B cell (primary cell): ENCODE measurements at places on chromosomes 1 and 21.

DNA sequence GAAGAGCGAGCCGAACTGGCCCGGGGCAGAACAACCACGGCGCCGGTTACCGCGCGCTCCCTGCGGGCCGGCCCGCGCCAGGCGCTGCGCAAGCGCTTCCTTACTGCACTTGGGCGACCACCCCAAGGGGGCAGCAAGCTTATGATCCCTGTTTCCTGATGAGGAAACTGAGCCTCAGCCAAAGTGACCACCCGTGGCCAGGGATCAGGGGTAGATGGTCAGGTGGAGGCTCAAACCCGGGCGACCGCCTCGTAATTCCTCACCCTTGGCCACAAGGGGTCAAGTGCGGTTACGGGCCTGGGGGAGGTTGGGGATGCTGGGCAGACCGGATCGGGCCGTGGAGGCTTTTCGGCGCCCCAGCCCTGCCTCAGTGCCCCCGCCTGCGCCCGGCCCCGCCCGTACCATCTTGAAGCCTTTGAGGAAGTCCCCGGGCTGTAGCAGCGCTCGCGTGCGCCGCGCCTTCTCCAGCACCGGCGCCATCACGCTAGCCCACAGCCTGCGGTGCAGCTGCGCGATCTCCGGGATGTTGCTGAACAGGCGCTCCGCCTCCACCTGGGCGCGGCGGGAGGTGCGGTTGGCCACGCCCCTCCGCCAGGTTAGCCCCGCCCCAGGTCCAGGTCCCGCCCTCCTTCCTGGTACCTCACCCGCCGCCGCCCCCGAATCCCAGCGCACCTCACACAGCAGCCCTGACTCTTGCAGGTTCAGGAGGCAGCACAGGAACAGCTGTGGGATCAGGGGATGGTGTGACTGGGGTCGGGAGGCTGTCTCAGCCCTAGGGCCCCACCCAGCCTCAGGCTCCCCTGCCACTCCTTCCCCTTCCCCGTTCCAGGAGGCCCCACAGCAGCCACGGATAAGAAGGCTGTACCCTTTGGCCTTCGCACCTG is 5.4 kb upstream of the TNFRSF25 start:
- no peak for DNase-seq

DNA sequence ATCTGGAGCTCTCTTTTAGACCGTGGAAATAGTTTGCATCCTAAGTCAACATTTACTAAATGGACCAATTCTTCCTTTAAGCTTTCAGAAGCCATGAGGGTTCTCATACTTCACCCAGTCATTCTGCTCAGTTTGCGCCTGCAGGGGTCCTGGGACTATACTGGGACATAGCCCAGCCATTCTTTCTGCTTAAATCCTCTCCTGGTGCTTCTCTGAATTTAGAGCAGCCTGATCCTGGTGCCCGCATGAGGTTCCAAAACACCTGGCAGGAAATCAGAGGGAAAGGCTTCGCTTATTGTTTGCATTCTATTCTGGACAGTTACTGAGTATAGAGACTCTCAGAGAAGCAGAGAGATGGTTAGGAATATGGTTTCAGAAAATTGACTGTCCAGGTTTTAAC is 27.0 kb downstream of the TNN start:
- no peak for DNase-seq

- no peak for DNase-seq
Measured at GRCh38 chr1:35569936-35570335, 3.2 kb upstream of the TFAP2E start.

DNA sequence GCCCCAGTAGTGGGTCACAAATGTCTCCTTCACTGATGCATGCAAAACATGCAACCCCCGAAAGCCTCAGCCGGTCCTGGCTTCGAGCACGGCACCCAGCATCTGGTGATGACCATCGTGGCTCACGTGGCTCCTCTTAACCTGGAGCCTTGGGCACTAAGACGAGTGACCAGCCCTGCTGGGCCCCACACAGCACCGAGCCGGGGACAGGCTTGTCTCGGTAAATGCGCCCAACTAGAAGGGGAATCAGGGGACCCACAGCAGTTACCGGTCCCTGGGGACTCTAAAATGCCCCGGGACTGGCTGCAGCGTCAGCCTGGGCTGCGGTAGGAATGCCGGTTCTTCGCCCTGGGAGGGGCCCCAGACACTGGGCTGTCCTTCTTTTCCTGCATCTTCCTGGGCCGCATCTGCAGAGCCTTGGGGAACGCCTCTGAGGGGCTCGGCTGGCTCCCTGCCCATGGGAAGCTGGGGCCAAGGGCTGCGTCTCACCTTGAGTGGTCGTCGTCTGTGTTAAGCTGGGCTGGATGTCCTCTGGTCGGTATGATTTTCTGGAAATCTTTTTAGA is 13.1 kb upstream of the TTC34 start:
- DNase-seq = no peak

- DNase-seq = peak; percentile 18
Measured at GRCh38 chr1:234758851-234759250, 148.9 kb upstream of the IRF2BP2 start.

DNA sequence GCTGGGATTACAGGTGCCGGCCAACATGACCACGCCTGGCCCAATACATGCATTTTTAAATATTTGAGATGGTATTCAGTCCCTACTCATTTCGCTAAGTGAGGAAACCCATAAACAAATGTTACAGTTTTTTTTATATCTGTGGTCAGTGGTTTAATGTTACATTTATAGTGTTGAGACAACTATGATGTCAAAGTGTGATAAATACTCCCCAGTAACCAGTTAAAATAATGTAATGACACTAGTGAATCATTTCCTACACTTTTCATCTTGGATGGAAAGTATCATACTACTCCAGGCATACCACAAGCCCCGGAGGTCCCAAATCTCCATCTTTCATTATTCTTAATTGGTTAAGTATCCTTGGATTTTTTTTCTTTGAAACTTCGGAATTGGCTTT is 87.5 kb upstream of the KIF26B start:
- no peak for DNase-seq
